ENCODE measurements at places on chromosomes 2 and 18.

GRCh38 chr2:179403624-179404023 lies 139.0 kb upstream of the SESTD1 start:
- DNase-seq = no peak

DNA sequence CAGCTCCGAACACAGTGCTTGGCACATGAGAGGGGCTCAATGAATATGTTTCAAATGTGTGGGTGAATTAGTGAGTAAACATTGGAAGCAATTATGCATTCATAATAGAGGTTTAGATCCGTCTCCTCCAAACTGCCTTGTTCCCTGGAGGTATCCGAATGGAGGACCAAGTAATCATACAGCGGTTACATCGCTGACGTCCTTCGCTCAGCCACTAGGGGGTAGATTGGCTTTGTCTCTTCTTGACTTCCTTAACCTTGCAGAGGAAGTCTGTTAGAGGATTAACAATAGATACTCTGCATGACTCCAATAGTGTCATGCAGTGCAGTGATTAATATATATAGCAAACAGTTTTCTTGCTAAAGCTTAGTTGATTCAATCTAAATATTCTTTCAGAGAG lies 517.0 kb downstream of the PTPRM start:
- no peak for DNase-seq

DNA sequence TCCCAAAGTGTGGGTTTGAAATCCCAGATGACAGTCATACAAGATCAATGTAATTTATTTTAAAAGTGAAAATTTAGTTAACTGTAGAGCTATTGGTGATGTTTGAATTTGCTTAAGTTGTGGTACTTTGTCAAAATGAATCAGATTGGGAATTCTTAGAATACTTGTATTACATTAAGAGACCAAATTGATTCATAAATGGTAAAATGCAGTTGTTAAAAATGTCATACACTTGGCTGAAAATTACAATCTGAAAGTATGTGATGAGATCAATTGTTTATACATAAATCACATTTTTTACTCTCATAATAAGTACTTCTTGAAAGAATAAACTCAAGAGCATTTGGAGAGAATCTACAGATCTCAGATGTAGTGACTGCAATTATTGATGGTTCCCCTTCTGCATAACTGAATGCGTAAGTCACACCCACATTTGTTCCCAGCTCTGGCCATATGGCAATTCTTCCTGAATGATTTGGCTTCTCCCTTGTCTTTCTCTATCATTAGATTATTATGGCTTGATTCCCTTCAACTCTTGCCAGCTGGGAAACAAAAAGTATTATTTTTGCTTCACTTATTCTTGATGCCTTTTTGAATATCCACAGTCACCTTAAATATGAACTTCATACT lies 558.5 kb downstream of the CPS1 start:
- DNase-seq = no peak

DNA sequence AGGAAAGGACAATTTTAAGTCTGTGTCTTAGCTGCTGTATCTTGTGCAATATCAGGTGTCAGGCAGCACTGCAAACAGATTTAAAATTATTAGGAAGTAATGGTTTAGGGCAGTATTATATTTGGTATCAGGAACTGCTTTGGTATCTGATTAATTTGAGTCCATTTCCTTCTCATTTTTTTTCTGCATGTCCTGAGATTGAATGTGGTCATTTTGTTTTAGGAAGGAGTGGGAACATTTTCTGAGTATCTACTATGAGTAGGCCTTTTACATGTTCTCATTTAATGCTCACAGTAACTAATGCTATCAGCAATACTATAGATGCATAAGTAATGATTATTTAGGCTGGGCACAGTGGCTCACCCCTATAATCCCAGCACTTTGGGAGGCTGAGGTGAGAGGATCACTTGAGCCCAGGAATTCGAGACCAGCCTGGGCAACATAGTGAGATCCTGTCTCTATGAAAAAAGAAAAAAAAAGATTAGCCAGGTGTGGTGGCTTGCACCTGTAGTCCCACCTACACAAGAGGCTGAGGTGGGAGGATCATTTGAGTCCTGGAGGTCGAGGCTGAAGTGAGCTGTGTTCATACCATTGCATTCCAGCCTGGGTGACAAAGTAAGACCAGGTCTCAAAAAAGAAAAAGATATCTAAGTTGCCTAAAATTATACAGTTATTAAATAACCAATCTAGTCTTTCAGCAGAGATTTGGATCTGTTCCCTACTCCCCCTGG lies 4.7 kb downstream of the FMNL2 start:
- DNase-seq = no peak

DNA sequence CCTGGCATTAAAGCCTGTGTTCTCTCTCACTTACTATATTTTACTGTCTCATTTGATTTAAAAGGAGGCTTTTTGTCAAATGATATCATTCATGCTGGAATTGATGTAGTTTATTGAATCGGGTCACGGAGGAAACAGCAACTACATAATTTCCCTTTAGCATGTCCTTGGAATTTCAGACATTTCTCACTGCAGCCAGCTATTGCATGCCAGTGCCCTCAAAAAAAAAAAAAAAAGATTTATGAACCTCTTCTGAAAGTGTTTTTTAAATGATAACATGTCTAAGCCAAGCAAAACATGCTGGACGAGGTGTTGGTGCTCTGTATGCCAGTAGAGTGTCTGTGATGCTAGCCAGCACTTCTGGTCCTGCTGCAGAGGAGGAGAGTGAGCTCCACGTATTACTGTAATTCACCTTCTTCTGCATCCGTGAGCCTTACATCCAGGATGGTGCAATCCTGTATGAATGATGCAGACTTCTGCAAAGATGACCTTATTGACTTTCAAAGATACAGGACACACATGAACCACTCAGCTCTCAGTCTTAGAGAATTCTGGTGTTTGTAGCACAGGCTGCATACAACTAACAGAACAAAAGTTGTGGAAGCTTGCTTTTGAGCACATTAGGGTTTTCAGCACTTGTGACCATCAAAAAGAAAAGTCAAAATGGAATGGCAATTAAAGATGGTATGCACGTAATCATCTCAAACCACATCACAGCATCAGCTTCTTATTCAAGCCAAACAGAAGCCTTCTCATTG lies 31.1 kb downstream of the UGP2 start:
- no peak for DNase-seq

DNA sequence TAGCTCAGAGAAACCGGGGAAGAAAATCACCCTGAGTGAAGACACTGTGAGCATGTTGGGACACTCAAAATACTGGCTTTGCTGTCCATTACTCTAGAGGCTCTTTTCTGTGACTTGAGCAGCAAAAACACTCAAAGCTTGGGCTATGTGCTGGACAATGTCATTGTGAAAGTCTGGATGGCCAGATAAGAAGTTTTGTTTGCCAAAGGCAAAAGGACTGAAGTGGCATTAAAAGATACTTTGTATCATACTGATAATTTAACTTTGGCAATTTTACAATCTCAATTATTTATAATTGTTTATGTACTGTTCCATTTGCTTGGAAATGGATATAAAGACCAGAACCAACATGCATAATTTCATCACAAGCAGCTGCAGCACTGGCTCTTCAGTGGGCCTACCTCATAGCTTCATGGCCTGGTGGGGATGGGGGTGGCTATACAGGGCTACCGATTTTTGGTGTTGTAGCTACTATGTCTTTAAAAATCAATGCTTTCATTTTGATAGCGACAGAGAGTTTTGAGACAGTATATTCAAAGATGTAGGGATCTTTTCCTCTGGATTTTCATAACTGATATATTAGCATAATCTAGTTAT lies 51.1 kb downstream of the RBKS start:
- no peak for DNase-seq

DNA sequence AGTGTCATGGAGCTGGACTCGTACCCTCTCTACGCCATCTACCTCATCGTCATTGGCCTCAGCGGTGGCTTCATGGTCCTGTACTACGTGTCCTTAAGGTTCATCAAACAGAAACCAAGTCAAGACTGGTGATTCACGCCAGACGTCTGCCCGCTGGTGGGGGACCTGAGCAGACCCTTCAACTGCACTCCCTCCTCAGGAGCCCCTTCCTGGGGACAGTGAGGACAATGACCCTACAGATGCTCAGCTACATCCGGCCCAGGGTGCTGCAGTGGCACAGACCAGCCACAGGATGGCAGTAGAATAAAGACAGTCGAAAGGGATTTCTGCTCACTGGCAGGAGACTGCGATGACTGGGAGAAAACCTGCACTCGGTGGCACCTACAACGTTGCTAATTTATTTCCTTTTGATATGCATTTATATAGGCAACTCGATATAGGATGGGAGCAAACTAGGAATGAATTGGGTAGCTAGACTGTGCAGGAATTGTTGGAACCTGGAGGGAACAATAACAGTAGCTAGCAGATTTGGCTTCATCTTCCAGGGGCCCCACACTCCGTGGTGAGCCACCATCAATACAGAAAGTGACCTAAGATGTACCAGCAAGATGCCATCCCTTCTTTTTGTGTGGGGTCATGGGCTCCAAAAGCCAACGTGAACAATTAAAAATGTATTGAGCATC lies 39.2 kb downstream of the ABCG8 start:
- DNase-seq = peak; percentile 69

DNA sequence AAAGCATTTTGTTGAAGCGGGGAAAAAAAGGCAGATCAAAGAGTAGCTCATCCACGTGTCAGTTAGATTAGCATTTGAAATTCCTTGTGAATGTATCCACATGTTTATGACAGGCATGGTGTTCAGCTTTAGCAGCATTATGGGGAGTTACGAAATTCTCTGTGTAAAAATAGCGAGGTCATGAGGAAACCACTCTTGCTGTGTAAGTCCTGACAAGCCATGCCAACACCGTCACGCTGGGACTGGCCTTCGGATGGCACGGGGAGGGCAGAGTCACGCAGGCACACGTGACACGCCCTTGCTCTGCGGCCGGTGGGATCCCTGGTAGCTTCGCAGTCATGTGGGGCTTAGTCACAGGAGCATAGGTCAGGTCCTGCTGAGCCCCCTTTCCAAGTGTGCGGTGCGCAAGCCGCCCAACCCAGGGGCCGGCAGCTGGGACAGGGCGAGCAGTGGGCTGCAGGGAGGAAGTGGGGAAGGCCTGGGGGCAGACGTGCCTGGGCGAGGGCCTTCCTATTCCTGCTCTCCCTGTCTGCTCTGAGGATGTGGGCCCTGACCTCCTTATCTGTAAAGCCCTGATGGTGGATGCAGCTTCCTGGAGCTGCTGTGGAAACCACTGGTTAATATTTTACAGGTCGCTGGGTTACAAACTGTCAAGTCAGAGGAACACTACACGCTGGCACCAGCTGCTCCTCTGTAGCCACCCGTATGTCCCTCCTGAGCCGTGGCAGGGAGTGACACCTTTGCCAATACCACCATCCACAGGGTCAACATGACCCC lies 18.0 kb downstream of the MBP start:
- DNase-seq = peak; percentile 49

DNA sequence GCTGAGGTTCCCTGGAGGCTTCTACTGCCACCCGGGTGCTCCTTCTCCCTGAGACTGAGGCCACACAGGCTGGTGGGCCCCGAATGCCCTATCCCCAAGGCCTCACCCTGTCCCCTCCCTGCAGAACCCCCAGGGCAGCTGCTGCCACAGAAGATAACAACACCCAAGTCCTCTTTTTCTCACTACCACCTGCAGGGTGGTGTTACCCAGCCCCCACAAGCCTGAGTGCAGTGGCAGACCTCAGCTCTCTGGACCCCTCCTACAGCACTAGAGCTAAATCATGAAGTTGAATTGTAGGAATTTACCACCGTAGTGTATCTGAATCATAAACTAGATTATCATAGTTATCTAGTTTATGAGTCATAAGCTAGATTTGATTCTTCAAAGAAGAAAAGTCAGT lies 7.3 kb upstream of the CENPA start:
- DNase-seq = no peak

GRCh38 chr2:3745920-3746319 lies 42.5 kb downstream of the DCDC2C start:
- no peak for DNase-seq

DNA sequence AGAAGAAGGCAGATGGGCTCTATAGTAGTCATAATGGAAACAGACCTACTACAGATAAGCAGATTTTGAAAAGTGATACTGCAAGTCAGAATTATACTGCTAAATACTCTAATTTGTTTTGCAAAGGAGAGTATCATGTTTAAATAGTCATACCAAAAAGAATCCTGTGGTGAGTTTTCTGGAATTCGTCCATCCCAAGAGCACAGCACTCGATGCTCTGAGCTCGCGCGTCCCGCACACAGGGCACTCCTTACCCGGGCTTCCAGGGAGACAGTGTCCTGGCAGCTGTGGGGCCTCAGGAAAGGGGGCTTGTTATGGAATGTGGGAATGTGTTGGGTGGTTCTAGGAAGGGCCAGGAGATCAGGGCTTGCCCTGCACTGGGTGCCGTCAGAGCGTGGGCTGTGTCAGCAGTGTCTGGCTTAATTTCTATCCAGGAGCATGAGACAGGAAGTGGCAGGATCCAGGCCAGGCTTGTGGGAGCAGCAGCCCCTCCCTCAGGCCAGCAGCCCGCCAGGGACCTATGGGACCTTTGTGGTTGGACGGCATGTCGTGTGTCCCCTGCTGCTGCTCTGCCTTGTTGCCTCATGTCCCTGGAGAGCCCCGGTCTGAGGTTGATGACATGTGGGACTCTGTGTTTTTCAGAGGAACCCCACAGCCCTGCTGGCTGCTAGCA lies 193.2 kb upstream of the TPO start:
- DNase-seq = peak; percentile 15

- no peak for DNase-seq
Observed at GRCh38 chr2:189372688-189373257, 68.5 kb upstream of the WDR75 start.

All from DND-41 (cell line).